ENCODE measurements at places on chromosomes 16 and 17.
A peak's percentile ranks its signal among the peaks of the same experiment; 100 is the strongest.

DNA sequence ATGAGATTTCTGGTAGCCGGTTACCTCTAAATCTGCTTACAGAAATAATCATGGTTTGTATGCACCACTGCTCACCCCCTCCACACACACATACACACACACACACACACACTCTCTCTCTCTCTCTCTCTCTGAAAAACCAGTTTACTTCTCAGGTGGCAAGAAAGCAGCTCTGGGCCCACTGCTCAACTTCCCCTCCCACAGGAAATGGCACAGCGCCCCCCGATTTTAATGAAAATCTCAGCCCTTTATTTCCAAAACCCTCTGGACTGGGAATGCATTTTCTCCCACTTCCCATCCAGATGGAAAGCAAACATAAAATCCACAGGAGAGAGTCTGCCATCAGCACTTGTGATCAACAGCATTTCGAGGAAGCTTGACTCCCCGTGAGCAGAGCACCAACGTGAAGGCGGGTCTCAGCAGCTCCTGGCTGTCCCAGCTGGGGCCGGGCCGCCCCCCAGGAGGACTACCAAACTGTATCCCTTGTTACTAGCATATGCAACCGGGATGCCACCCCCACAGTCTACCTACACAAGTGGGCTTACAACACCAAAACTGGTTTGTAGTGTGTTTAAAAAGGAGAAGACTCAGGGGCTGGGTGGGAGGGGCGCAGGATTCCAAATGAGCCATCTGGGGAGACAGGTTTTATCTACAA lies 121.1 kb downstream of the SLC39A11 start:
- no peak for DNase-seq

GRCh38 chr16:4386451-4386805 lies 14.8 kb downstream of the VASN start:
- no peak for DNase-seq

- DNase-seq, result no peak
These were observed 770 bp downstream of the CCNF start for GRCh38 chr16:2429771-2430663.

- no peak for DNase-seq
These were observed 13.1 kb downstream of the CCR7 start for GRCh38 chr17:40551879-40552768.

- no peak for DNase-seq
These were observed 968 bp downstream of the CEP112 start for GRCh38 chr17:66190738-66191592.

DNA sequence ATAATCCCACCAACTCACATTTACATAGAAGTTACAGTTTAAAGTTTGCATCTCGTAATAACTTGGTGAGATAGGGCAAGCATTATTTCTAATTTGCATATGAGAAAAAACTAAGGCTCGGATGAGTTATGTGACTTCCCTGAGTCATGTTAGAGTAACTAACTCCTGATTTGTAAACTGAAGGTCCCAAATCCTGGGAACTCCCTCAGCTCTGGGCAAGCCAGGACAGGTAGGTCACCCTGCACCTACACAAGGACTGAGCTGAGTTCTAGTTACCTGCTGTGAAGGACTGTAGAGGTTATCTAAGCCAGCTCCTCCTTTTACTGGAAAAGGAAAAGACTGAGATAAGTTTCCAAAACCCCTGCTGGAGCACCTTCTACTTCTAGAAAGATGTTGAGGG lies 92.1 kb upstream of the HLF start:
- DNase-seq, result no peak

- DNase-seq, result no peak
These were observed 143.9 kb downstream of the CMIP start for GRCh38 chr16:81588326-81589081.

DNA sequence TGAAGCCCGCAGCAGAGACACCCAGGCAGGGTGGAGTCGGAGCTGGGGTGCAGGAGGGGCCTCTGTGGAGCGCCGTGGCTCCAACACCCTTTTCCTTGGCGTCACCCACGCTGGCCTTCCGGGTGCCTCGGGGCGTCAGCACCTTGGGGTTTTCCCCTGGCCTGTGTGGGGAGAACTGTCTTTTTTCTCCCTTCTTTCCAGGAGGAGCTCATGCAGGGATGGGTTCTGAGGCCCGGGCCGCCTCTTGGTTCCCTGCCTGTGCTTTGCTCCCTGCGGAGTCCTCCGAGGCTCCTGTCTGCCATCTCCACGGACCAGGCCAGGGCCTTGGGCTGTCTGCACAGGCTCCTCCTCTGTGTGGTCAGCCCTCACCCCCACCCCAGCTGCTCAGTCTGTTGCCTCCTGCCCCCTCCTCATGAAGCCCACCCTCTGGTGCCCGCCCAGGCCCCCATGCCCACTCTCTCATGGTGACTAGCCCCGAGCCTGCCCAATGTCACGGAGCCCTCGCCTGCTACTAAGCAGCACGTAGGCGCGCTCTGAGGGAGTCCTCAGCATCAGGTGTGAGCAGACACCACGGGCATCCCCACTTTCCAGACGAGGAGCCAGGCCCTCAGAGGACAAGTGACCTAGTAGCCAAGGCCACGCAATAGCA lies 5.0 kb downstream of the KATNB1 start:
- no peak for DNase-seq

DNA sequence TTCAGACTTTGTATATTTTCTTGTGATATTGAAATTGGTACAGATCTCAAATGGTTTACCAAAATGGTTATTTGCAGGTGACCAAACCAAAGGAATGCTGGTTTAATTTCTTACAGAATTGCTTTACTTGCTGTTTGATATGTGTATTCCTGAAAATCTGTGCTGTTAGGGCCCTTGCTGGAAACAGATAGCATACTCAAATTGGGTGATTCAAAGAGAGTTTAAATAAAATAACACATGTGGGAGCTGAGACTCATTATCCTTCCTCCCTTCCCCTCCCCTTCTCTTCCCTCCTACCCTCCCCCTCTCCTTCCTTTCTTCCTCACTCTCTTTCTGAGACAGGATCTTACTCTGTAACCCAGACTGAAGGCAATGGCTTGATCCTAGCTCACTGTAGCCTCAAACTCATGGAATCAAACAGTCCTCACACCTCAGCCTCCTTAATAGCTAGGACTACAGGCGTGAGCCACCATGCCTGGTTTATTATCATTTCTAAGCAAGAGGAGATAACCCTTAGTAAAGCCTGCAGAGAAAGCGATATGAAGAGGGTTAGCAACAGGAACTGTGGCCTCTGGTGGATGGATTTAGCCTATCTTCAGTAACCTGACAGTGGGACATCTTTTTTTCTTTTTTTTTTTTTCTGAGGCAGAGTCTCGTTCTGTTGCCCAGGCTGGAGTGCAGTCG lies 141.9 kb downstream of the BCAS3 start:
- no peak for DNase-seq

- DNase-seq, result peak; percentile 27
These were observed 2.9 kb downstream of the UNC119 start for GRCh38 chr17:28549236-28550132.

GRCh38 chr17:72134608-72135394 lies 14.0 kb downstream of the SOX9 start:
- DNase-seq, result no peak

GRCh38 chr17:75325348-75325747 lies 36.1 kb upstream of the SLC25A19 start:
- no peak for DNase-seq

DNA sequence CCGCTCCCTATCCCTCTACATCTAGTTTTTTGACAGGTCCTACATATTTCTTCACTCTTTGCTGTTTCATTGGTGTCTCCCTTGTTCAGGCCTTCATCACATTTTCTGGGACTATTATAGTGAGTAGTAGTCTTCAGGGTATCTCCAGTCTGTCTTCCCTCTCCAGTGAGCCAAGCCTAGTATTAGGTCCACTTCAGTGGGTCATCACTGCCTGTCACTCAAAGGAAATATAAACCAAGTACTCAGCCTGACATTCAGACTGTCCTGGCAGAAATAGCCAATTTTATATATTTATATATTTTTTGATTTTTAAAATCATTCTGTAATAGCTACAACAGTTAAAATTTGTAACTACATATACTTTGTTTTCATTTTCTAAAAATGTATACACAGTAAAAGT lies 137.8 kb downstream of the CYB561 start:
- DNase-seq, result no peak

GRCh38 chr16:79093554-79093967 lies 507.0 kb downstream of the MAF start:
- DNase-seq, result no peak

DNA sequence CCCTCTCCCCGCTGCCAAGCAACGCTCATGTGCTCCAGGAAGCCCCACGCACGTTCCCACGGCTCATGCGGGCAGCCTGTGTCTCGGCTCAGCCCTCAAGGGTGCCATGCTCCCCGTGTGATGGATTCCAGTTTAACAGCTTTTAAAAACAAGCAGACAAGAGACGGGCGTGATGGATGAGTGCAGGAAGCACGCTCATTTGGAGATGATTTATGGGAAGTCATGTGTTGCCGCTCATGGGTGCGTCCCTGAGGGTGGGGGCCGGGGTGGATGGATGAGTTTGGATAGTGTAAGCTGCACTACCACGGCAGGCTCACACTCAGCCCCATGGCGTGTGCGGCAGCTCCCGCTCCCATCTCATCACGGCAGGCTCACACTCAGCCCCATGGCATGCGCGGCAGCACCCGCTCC lies 132.8 kb downstream of the RBFOX3 start:
- DNase-seq, result no peak

DNA sequence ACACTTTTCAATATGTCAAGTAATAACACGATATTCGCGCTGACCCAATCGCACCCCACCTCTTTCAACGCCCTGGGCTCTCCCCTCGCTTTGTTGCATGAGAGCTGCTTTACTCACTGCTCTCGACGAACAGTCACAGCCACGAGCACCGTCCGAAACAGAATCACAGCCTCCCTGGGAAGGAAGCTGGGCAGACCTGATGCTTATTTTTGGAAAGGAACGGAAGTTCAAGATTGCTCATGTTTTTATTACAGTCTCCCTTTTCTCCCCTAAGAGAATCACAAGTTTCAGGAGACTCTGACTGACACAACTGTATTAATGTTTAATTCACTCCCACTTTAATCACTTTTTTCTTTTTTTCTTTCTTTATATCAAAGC lies 67.8 kb downstream of the ANKRD11 start:
- no peak for DNase-seq

DNA sequence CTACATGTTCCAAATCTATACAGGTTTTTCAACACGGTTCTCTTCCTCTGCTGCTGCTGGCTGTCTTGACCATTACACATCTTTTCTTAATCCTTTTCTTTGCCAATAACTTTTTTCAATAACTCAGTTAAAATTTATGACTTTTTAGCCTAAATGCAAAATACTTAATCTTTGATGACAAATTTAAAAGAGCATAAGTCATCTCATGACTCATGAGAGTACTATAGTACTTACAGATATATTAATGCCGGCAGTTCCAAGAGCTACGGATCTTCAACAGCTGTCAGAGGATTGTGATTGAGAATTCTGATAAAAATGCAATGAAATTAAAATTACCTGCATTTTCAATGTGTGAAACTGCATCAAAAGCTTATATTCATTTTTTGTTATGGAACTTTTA lies 105.5 kb downstream of the KPNA2 start:
- no peak for DNase-seq

GRCh38 chr17:69325518-69326376 lies 1.2 kb downstream of the ABCA5 start:
- no peak for DNase-seq

GRCh38 chr17:48639136-48639535 lies 13.0 kb upstream of the HOXB9 start:
- DNase-seq, result no peak

DNA sequence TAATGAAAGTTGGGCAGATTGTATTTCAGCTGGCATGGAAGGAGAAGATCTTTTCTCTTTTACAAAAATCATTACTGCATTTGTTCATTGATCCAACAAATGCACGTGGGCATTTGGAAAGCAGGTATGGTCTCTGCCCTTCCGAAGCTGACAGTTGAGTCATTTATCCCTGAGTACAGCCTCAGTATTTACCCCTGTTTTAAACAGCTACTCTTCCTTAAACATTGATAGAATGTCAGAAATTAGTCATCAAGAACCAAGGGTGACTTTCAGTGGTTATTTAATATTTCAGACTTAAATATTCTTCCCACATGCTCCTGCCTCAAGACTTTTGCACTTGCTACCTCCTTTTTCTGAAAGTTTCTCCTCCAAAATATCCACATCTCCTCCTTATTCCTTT lies 226.7 kb upstream of the HSBP1 start:
- DNase-seq, result no peak

- DNase-seq, result no peak
These were observed 4.5 kb upstream of the NOD2 start for GRCh38 chr16:50688867-50689266.

- no peak for DNase-seq
These were observed 443 bp downstream of the CSNK2A2 start for GRCh38 chr16:58197314-58198012.

GRCh38 chr16:13803974-13804373 lies 116.0 kb upstream of the ERCC4 start:
- DNase-seq, result no peak

DNA sequence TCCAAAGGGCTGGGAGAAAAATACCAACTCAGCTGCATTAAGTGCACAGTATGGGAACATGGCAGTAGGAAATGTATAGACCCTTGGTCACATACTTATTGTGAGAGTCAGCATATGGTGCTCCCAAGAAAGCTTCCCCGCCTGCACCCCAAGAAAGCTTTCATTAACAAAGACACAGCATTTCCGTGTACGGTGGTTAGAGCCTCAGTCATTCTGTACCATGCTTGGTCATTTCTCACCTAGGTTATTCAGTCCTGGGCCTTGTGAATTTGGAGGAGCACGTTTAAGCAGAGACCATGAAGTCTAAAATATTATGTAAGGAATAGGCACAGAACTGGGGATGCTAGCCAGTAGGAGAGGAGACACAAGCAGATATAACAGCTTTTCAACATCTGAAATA lies 56.1 kb downstream of the ESRP2 start:
- no peak for DNase-seq

DNA sequence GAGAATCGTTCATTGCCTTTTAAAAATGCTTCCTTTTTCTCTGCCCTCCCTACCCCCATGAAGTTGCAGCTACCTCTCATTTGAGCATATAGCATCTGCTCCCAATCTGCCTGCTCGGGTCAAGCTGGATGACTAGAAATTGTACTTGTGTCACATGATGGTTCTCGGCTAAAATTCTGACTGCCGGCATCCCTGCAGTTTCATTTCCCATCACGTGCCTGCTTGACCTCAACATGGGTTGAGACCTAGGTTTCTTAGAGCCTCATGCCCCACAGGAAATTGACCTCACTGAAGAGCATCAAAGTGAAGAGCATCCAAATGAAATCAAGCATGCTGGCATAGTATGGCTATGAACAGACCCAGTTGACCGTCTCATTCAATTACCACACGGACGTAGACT lies 581.6 kb upstream of the PSMD7 start:
- DNase-seq, result no peak

- DNase-seq, result no peak
These were observed 204.5 kb upstream of the CDH8 start for GRCh38 chr16:62240722-62241121.
